A549 treated with AZD2906 at 1 μM for 4 hours (cell line): ENCODE measurements at places on chromosomes 3 and 15. TPM values are rescaled to one million over a fixed set of nuclear protein-coding genes. Genes with fewer than 3 reads are reported as not detected.

SOX14 gene
- total RNA-seq = not detected in 5 replicates

SPG11 gene
- 8.1 to 9.4 TPM (median 8.8 TPM) in 5 replicates for total RNA-seq

SLC28A2 gene
- 0.03 to 0.05 TPM in 2 of 5 replicates, not detected in the others for total RNA-seq

RCCD1 gene
- total RNA-seq = 23.5 to 44.0 TPM (median 36.6 TPM) in 5 replicates

SPTSSB gene
- total RNA-seq = 0.01 TPM in 1 of 5 replicates, not detected in the others

KNL1 gene
- 5.3 to 8.2 TPM (median 6.1 TPM) in 5 replicates for total RNA-seq

KNG1 gene
- 0.03 TPM in 3 of 5 replicates, not detected in the others for total RNA-seq

SMCO1 gene
- 0.03 TPM in 1 of 5 replicates, not detected in the others for total RNA-seq

EPHA6 gene
- total RNA-seq = 0.06 to 0.24 TPM (median 0.09 TPM) in 5 replicates

IL16 gene
- total RNA-seq = 0.01 to 0.17 TPM (median 0.09 TPM) in 4 of 5 replicates, not detected in the other

GPR149 gene
- total RNA-seq = not detected in 5 replicates

ZIC1 gene
- 0.01 to 0.16 TPM in 2 of 5 replicates, not detected in the others for total RNA-seq

LMOD3 gene
- not detected in 5 replicates for total RNA-seq
